Effector CD4-positive, alpha-beta T cell (primary cell): ENCODE measurements at places on chromosomes 6 and 20.

GRCh38 chr6:12890171-12890790 is 173.7 kb downstream of the PHACTR1 start:
- no peak for DNase-seq

GRCh38 chr20:32527447-32528055 is 57.6 kb downstream of the NOL4L start:
- DNase-seq: no peak

DNA sequence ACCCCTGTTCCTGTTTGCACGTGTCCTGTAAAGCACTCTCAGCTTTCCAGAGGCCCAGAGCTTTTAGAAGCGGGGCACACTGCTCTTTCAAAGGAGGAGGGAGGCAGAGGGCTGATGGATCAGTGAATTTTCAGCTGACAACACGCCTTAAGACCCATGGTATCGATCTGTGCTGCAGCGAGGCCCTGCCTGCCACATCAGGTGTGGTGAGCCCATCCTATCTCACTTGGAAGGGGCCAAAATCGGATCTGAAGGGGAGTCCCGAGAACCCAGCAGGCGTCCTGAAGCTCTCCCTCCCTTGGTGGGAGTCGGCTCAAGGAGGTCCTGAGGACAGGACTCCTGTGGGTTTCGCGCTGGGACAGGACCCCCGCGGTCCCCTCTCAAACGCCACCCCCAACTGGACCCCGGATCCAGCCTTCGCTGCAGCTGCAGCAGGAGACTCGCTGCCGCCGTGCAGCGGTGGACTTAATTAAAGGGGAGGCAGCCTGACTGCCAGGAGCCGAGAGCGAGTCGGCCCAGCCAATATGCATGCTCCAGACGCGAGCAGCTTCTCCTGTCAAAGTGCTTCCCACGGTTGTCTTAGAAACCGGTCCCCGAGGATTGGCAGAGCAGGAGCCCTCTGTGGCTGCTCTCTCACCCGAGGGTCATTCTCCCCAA is 580.0 kb upstream of the ZNF337 start:
- no peak for DNase-seq

GRCh38 chr6:13614126-13614925 is 809 bp upstream of the NOL7 start:
- DNase-seq: peak; percentile 15

DNA sequence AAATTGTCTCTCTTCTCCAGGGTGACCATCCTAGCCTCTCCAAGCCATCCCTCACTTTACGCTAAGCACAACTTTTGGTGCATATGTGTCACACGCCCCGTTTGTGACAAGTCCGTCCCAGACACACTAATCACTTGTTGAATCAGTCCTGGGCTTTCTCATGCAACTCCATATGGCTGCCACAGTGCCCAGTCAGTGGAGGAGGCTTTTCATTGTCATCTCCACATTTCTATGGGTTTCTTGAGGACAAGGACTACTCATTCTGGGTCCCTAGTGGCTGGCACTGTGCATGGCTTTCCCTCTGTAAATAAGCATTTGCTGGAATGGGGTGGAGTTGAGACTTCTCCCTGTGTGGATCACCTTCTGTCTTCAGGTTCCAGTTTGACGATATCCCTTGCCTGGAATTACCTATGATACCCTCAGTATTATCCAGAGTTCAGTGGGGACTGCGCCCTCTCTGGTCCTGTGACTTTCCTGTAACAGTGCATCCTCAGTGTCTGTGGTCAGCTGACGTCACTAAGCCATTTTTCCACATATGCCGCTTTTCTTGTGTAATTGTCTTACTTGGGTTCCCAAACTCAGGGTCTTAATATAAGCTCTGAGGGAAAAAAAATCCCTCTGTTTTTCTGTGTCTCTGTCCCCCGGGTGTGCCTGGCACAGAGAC is 59.8 kb upstream of the MYL9 start:
- DNase-seq: no peak

- DNase-seq: no peak
Observed at GRCh38 chr6:150702675-150703074, 103.0 kb downstream of the PLEKHG1 start.

GRCh38 chr6:30060606-30061091 is 416 bp upstream of the POLR1H start:
- DNase-seq: no peak
